A549 treated with AZD2906 at 1 μM for 4 hours (cell line): ENCODE measurements at places on chromosomes 16 and 17. TPM values are rescaled to one million over a fixed set of nuclear protein-coding genes. Genes with fewer than 3 reads are reported as not detected.

CHTF8 gene
- total RNA-seq, result 109 to 127 TPM (median 123 TPM) in 5 replicates

TBC1D3K gene
- total RNA-seq, result not detected in 5 replicates

ZFHX3 gene
- total RNA-seq, result 8.5 to 12.0 TPM (median 11.2 TPM) in 5 replicates

CRYBA1 gene
- total RNA-seq, result not detected in 5 replicates

KCNH4 gene
- 0.18 to 0.36 TPM (median 0.31 TPM) in 5 replicates for total RNA-seq

SLC12A3 gene
- total RNA-seq, result 0.02 to 0.06 TPM in 2 of 5 replicates, not detected in the others
